Brain microvascular endothelial cell (primary cell): ENCODE measurements at places on chromosomes 7 and 10.
A peak's percentile ranks its signal among the peaks of the same experiment; 100 is the strongest.

DNA sequence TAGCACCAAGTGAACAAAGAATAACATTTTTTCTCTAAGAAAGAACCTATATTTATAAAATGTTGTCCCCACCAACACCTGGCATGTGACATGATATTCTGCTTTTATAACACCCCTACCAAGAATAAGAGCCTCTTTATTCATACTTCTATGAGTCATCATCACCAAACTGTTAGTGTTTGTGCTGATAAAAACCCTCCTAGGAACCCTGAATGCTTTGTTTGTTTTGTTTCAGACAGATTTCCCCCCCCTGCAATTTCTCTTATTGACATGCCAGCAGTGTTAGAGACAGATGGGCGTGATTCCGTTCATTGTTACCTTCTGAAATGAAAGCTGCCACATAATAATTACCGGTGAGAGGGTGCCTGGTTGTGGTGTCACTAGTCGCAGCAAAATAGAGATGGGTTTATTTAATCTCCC is 651.1 kb downstream of the SORCS1 start:
- no peak for DNase-seq

DNA sequence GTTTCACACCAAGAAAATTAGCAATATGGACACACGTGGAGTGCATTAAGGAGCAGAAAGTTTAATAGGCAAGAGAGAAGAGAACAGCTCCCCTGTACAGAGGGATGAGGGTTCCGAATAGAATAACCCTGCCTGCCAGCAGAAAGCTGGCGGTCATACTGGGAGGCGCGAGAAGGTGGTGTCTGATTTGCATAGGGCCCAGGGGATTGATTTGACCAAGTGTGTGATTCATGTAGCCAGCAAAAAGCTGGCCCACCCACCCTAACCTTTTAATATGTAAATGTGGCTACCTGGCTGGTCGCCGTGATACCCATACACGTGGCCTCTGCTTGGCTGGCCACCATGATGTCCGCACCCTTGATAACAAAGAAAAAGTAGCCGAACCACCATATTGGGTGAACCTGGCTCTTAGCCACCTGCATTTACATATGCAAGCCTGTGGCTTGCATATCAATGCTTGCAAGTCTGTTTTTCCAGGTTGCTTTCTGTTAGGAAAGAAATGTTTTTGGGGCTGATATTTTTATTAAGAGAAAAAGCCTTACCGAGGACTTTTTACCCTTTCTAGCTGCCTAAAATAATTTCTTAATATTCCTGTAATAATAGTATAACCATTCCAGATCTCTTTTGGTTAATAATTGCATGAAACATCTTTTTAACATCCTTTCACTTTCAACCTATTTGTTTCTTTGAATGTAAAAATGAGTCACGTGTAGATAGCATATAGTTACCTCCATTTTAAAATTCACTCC is 20.5 kb upstream of the VWDE start:
- no peak for DNase-seq

DNA sequence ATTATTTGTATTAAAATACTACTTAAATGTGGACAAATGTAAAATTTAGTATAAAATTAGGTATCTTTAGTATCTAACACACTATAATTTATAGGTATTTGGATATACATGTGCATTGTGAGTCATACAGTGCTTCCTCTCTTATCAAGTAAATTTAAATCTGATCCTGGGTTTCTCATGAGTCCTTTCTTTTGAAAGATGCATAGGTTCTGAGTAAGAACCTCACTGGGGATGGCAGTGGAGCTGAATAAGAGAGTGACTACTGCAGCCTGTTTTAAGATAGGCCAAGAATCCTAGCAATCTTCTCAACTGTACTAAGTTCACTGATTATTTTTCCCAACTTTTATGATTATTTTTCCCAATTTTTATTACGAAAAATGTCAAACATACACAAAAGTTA is 16.2 kb downstream of the CEP55 start:
- DNase-seq = peak; percentile 78

- no peak for DNase-seq
These were observed 8.2 kb downstream of the INPP5A start for GRCh38 chr10:132545659-132546367.

DNA sequence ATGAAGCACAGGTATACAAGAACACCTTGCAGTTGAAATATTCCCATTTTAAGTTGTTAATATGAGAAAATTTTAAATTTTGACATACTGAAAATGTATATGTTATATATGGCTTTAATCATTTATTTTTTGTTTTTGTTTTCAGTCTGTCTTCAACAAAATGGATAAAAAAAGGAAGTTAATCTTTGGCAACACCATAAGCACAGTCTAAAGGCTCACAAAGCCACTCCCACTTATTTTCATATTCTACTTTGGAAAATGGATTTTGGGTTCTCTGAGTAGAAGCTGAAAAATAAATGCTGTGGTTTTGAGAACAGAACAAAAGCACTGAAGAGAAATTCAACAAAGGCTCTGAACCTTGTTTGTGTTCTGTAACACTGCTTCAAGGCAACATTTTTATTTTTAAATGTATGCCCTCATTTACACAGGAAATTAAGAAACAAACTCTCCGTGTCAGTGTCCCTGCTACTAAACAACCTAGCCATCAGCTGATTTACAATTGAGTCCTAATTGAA is 81.3 kb upstream of the LRRN3 start:
- no peak for DNase-seq

GRCh38 chr10:97407211-97407951 is 6.2 kb upstream of the RRP12 start:
- DNase-seq = peak; percentile 68

DNA sequence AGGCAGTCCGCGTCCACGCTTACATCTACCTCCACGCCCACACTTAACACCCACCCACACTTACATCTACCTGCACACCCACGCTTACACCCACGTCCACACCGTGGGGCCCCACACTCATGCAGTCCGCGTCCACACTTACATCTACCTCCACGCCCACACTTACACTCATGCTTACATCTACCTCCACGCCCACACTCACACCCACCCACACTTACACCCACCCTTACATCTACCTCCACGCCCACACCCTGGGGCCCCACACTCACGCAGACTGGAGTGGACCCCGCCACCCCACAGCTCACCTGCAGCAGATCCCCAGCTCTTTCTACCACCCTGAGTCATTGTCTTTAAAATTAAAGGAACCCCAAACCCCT is 32.4 kb upstream of the PWWP2B start:
- no peak for DNase-seq

DNA sequence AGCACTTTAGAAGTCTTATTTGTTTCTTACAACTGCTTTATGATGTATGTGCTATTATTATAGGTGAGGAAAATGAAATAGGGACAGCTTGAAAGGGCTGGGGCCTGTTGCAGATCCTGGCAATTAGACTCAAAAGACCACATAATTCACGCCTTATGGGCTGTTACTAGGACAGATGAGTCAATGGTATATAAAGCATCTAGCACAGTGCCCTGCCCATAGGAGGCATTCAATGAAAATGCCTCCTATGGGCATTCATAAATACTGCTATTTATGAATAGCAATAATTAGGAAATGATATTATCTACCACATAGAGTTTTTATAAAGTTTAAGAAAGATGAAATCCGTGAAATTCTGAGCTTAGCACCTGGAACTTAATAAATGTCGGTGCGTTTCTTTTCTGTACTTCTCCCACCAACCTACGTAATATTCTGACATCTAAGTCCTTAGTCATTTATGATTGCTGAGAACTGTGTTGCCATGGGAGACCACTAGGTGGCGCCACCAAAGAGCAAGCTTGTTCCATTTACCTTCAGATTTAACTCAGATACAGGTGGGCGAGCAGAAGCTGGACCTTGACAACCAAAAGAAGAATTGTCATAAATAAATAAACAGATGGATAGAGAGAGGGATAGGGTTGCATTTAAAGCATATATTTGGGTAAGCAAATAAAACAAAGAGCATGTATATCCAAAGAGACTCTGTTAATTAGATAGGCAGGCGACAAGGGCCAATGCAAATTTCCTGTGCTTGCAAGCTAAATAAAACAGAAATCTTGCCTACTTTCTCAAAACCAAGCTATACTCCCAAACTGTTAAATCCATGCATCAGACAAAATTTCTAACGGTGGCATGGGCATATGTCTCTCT is 699.9 kb downstream of the INHBA start:
- peak; percentile 35 for DNase-seq
